Body of pancreas (tissue), 4 donors: ENCODE measurements at places on chromosomes 12 and 14.

- no peak for DNase-seq
These were observed 53.7 kb downstream of the CCDC88C start for GRCh38 chr14:91363776-91364523.

DNA sequence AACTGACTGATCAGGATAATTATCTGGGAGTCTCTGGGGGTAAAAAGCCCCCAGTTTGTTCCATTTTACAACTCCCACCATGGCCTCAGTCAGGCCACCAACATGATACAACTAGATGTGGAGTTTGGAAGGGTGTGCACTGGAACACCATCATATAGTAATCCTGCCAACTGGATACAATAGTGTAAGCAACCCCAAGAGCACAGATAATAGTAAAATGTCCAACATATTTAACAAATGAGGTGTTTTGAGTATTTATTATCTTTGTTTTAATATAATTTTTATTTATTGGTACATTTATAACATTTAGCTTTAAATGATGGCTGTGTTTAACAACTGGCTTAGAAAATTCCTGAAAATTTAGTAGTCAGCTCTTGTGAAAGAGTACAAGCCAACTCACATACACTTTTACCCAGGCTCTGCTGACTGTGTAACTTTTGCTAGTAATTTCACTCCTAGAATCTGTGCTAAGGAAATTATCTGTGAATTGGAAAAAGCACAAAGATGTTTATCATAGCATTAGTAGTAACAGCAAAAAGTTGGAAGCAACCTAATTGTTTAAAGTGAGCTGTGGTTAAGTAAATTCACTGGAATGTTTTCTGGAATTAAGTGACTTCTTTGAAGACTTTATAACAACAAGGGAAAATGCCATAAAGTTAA, 196.8 kb downstream of the RAD51B start:
- DNase-seq, result no peak

- no peak for DNase-seq
These were observed 163.9 kb downstream of the PTCSC3 start for GRCh38 chr14:36012621-36013020.

- DNase-seq, result no peak
These were observed 69.7 kb upstream of the DCN start for GRCh38 chr12:91252341-91252740.

DNA sequence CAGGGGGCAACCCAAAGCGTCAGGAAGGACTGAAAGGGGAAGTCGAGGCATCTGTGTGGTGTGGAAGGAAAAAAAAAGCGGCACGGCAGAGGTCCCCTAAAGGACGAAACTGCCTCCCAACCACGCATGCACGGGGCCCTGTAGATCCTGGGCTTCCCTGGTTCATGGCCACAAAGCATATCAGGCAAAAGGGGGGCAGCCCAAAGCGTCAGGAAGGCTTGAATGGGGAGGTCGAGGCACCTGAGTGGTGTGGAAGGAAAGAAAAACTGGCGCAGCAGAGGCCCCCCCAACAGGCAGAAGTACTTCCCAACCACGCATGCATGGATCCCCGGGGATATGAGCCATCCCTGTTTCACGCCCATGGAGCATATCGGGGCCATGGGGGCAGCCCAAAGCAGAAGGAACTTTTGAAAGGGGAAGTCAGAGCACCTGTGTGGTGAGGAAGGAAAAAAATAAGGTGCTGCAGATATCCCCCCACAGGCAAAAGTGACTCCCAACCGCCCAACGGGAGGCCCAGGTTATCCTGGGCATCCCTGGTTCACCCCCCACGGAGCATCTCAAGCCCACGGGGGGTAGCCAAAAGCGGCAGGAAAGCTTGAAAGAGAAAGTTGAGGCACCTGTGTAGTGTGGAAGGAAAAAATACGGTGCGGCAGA, 581.2 kb downstream of the ALG10 start:
- no peak for DNase-seq

GRCh38 chr14:87492561-87492960, 500.4 kb downstream of the GALC start:
- no peak for DNase-seq

DNA sequence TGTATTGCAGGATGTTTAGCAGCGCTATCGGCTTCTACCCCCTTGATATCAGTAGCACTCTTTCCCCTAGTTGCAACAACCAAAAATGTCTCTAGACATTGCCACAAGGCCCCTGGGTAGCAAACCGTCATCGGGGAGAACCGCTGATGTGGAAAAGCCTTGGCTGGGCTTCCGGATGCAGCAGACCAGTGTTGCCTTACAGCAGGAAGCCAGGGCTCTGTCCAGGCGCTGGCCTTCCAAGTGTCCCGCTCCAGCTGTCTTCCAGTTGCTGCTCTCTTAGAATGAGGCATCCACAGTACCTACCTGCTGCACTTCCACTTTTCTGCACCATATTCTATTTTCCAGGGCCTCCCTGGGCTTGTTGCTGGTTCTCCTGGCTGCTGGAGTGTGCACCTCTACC, 22.6 kb upstream of the SLC10A1 start:
- no peak for DNase-seq

DNA sequence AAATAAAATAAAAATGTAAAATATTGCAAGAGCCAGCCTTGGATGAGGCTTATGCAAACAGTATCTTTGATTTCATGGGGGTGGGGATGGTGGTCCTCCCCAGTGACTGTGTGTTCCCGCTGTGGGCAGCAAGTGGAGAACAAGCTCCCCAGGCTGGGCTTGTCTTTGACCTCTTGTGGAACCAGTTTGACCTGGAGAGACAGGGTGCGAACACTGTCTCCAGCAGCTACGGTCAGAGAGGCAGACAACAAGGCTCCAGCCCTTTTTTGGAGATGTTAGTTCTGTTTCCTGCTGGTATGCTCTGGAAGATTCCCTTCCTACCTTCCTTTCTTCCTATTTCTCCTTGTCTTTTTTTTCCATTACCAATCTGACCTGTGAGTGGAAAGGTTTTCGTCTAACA, 21.8 kb upstream of the WSCD2 start:
- DNase-seq, result no peak

- DNase-seq, result no peak
These were observed 15.3 kb downstream of the ARID4A start for GRCh38 chr14:58313699-58314098.

GRCh38 chr12:2384533-2385351, 332.0 kb downstream of the CACNA1C start:
- no peak for DNase-seq

DNA sequence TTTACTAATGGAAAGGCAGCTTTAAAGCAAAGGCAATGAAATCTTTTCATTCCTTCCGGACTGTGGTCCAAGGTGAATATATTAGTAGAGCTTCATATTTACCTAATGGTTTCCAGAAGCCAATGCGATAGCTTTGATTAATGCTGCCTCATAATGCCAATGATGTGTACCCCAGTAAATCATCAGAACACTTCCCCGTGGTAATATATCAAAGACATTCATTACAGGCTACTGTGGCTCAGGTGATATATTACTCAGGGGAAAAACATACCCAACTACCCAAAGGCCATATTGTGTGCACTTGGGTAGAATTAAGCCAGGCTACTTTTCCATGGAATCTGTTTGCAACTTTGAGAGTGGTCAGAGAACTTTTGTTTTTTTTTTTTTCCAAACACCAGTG, 69.4 kb upstream of the DACT1 start:
- DNase-seq, result no peak

- DNase-seq, result no peak
These were observed 148.1 kb upstream of the C14orf180 start for GRCh38 chr14:104431351-104431928.

GRCh38 chr12:52951126-52951525, 2.2 kb downstream of the KRT18 start:
- DNase-seq, result no peak
